Esophagus muscularis mucosa (tissue), 4 donors: ENCODE measurements at places on chromosomes 11 and 22. TPM values are rescaled to one million over a fixed set of nuclear protein-coding genes. Genes with fewer than 3 reads are reported as not detected.

Gene H19
- 385 TPM for total RNA-seq

DNA sequence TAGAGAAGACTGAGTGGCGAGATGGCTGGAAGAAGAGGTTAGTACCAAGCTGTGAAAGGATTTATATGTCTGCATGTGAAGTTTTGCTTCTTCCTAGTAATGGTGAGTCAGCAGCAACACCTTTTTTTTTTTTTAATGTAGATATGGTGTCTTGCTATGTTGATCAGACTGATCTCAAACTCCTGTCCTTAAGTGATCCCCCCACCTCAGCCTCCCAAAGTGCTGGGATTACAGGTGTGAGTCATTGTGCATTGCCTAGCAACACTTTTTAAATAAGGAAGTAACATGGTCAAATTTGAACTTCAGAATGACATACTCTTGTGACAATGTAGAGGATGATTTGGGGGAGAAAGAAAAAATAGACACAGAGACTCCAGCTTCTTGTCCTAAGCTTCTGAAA, 6.5 kb upstream of the CSTPP1 start:
- no peaks in the 10 kb centered on the region for H3K27me3 ChIP-seq
- no peaks in the 10 kb centered on the region for H3K36me3 ChIP-seq
- no peak for DNase-seq
- H3K4me1 ChIP-seq, result no peaks in the 10 kb centered on the region

Gene POTEH
- not detected for total RNA-seq

Gene OR4C45
- total RNA-seq, result not detected

GRCh38 chr11:113072237-113072858, 111.1 kb downstream of the NCAM1 start:
- H3K27ac ChIP-seq, result no peak overlapping the region
- no peaks in the 10 kb centered on the region for H3K36me3 ChIP-seq
- no peak overlapping the region for H3K4me3 ChIP-seq
- no peak for DNase-seq

Gene OVOL1
- total RNA-seq, result not detected

Gene MEI1
- 0.46 TPM for total RNA-seq
